ENCODE measurements at places on chromosomes 11 and 22. TPM values are rescaled to one million over a fixed set of nuclear protein-coding genes. Genes with fewer than 3 reads are reported as not detected.
A peak's percentile ranks its signal among the peaks of the same experiment; 100 is the strongest.

Gene OR5B21
- polyA plus RNA-seq = not detected

DNA sequence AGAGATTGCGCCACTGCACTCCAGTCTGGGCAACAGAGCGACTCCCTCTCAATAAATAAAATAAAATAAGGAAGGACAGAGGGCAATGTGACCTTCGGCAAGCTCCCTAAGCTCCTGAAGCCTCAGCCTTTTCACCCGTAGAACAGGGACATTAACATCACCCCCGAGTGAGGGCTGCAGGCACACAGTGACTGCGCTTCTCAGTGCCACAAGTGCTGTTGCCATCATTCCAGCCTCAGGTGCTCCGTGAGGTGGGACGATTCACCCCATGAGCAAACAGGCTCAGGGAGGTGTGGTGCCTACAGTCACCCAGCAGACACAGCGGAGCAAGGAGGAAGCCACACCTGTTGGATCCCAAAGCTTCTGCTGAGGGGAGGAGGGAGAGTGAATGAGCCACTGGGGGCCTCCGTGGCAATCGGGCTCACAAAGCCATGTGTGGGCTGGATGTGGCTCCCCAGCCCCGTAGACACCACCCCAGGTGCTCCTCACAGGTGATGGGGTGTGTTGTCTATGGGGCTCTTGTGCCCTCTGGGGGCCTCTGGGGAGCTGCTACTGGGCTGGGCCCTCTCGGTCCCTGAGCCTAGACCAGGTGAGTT, 9.1 kb upstream of the TCF20 start:
- no peak for DNase-seq

DNA sequence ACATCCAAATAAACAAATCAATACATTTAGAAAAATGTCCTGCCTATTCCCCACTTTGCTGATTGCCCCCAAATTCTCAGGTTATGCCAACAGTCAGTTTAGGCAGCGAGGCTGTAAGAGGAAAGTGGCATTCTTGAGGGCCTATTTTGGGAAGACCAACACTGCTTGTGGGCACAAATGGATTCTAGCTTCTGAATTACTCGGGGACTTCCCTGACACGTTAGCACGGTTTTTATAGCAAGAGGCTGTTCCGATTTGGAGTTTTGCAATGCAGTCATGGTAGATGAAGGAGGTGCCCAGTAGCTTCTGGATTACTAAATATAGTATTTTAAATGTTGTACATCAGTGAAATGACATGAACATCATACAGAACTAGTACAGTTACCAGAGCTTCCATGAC, 13.1 kb downstream of the RCN1 start:
- DNase-seq = no peak

DNA sequence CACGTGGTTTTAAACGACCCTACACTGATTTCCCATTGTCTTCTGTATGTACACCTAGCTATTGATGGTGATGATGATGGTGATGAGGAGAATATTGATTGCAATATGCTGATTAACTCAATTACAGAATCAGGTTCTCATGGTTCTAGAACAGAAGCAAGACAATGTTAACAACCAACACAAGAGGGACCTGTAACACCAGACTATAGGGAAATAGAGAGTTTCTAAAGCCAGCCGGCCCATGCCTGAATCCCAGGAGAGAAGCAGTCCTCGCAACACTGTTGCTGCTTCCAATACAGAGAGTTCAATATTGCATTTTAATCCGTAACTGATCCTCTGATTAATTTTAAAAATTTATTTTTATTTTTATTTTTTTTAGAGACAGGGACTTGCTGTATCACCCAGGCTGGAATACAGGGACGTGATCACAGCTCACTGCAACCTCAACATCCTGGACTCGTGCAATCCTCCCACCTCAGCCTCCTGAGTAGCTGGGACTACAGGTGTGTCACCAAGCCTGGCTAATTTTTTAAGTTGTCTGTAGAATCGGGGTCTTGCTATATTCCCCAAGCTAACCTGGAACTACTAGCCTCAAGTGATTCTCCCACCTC, 22.2 kb upstream of the UBASH3B start:
- peak; percentile 40 for DNase-seq

GRCh38 chr11:40280159-40281051, 1179.0 kb downstream of the LRRC4C start:
- peak; percentile 65 for DNase-seq

DNA sequence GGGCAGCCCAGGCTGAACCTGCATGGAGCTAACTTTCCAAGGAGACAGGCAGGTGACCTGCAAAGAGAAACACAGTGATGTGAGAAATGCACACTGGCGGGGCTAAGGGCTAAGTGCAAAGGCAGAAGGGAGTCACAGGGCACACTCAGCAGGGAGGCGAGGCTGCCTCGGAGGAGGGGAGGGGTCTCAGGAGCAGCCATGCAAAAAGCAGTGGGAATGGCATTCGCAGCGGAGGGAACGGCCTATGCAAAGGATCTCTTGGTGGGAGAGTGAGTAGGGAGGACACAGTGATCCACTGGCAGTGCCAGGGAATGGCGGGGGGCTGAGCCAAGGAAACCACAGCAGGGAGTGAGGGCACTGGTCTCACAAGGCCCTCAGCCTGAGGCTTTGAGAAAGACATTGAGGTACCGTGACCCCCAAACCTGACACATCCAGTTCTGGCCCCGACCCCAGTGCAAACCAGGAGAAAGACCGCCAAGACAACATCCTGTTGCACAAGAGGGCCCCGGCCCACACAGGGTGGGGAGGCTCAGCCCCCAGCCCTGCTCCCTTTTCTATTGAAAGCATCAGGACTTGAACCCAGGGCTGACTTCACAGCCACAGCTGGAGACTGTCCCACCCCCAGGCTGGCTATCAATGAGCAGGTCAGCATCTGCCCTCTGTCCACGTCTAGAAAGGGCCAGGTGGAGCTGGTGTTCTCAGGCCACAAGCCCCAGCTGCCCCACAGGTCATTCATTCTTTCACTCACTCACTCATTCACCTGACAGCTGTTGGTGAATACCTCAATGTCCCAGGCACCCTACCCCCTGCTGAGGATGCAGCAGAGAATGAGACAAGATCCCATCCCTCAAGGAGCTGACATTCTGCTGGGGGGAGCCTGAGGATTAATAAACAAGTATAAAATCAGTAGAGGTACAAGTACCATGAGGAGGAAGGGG, 50.7 kb downstream of the IGLL1 start:
- DNase-seq = no peak

- DNase-seq = no peak
Measured at GRCh38 chr22:39244496-39245129, at the start of gene PDGFB. PDGFB (minus strand) TSS chr22:39244982; CDS start chr22:39243963, 1,019 bp downstream.

- DNase-seq = no peak
Measured at GRCh38 chr11:75439495-75440120, 6.6 kb upstream of the KLHL35 start.

DNA sequence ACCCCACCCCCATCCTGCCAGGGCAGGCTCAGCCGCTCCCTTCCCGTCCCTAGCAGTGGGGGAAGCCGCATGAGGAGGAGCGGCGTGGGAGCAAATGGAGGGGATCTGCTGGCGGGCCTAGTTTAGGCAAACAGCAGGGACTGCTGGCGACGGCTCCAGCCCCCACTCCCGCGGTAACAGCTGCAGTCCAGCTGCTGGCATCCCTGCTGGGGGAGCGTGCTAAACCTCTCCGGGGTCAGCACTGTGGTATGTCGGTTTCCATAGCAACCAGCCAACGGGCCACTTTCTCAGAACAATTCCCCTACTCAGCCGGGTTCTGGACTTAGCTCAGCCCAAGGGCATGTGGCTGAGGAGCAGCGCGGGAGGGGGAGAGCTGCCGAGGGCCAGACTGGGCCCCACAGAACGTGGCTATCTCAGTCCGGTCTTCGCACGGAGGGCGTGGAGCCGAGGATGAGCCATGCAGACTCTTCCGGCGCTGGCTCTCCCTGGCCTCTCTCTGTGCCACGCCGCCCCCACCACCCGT, 98.8 kb downstream of the PKNOX2 start:
- peak; percentile 90 for DNase-seq
